ENCODE measurements at places on chromosomes 7 and 10.

GRCh38 chr7:77858278-77858677 is 59.7 kb downstream of the PHTF2 start:
- no peak for DNase-seq

GRCh38 chr10:102426803-102427287 is 5.5 kb downstream of the CUEDC2 start:
- DNase-seq = no peak

- peak; percentile 48 for DNase-seq
These were observed 250.5 kb downstream of the NSUN6 start for GRCh38 chr10:18400906-18401245.

DNA sequence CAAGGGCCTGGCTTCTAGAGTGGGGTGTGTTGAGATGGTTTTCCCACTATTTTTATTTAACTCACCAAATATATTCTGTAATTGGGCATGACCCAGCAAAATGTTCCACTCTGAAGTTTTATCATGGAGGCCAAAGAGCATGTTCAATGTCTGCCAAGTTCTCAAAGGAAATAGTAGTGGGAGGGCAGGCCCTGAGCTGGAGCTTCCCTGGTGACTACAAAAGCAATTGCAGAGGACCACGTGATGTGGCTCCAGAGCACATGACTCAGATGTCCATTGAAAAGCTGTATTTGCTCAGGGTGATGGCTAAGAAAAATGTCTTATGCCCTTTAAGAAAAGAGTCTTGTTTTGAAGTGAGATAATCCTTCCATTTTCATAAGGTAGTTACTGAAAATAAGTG is 1024.8 kb downstream of the LRMDA start:
- no peak for DNase-seq

GRCh38 chr7:23107781-23108180 is 2.2 kb downstream of the KLHL7 start:
- no peak for DNase-seq

- peak; percentile 4 for DNase-seq
These were observed 379.6 kb downstream of the OTUD1 start for GRCh38 chr10:23818484-23818883.

- no peak for DNase-seq
These were observed 36.0 kb downstream of the ANK3 start for GRCh38 chr10:60353519-60354258.

GRCh38 chr10:107914450-107915214 is 750.1 kb upstream of the SORCS1 start:
- peak; percentile 31 for DNase-seq

DNA sequence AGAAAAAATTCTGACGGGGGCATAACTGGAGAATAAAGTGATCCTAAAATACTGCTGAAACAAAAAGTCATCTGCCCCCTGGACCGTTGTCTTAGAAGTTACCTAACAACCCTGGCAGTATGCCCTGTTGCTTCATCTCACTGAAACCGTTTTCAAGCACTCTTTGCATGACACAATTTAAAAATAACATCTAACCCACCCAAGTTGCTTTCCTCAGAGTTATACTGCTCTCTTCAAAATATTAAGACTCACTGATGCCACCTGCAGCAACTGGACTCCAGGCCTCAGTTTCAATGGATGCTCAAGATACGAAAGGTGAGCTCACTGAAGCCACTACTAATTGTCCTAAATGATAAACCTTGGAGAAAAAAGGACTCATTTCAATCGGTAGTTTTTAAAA is 57.4 kb downstream of the CDK6 start:
- DNase-seq = no peak

DNA sequence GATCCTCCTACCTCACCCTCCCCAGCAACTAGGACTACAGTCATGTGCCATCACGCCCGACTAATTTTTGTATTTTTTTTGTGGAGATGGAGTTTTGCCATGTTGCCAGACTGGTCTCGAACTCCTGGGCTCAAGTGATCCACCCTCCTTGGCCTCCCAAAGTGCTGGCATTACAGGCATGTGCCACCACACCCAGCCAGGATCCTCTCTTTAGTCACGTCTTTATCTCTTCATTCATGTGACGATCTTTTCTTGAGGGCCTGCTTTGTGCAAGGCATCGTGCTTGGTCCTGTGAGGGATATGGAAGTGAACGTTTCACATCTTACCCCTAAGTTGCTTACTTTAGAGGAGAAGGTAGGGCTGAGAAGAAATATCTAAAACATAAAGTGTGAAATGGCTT is 21.6 kb downstream of the WBP1L start:
- DNase-seq = no peak

- DNase-seq = no peak
These were observed 1.1 kb downstream of the CYP26A1 start for GRCh38 chr10:93074597-93075368.

DNA sequence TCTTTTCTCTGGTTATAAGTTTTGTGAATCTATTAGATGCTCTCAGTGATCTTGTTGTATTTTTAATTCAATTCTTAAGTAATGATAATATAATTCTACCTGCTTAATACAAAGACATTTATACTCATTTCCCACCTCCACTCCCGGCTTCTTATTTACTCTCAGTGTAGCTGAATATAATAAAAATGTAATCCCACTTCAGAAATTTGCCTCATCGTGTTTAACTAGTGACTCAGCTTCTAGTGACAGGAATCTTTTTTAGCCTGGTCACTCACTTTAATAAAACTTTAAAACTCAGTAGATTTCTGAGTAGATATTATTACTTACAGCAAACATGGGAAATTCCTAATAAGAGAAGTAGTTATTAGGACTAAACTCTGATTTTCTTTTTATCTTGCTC is 1506.2 kb upstream of the LRRTM3 start:
- no peak for DNase-seq

- no peak for DNase-seq
These were observed 79.2 kb downstream of the CCNY start for GRCh38 chr10:35415505-35415904.

DNA sequence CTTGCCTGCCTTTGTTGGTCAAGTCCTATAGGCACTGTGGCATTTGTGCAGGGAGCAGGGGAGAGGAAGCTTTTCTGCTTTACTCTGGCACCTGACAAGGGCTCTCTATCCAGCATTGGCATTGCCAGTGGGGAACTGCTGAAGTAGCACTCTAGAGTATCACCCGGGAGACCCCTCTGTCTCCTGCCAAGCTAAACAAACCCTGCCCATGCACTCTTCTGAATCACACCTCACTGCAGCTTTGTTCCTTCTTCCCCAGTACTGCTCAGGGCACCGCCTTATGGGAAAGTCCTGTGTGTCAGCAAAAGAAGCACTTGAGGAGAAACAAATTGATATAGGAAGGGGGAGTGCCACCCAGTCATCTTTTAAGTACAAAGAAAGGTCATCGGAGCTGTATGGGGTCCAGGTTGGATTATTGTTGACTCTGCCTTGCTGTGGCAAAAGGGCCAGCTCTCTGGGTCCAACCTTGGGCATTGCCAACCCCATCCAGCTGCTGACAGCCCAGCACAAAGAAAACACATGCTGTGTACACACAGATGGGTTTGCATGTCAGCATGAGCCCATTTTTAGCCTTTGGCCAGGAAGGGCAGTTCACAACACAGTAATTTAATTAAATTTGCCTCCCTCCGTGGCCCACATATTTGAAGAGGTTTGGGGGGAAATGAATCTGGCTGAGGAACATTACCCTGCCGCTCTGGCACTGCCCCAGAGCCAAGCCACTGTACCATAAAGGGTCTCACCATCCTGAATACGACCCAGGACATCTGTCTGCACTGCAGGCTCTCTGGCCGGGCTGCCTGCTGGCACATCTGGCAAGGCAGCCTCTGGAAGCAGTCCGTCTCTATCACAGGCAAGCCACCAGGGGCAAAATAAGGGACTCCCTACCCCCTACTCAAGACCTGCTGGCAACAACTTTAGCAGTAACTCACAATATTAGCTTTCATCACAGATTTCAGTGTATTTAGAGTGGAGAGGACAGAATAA is 13.1 kb downstream of the LRRC4 start:
- DNase-seq = no peak

DNA sequence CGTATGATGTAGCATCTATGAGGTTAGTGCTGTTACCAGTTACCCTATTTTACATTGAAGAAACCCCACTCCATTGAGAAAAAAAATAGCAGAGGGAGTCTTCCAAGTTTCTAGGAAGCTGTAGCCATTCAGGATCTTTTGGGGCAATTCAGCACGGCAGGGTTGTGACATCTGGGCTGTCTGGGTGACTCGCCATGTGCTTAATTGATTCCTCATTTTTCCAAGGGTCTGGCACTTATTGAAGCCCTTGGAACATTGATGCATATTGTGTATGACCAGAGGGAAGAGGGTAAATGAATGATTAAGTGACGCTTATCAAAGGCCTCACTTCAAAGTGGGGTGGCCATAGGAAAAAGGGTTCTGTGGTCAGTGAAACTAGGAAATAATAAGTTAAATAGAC is 248.7 kb downstream of the ARHGAP12 start:
- DNase-seq = no peak

DNA sequence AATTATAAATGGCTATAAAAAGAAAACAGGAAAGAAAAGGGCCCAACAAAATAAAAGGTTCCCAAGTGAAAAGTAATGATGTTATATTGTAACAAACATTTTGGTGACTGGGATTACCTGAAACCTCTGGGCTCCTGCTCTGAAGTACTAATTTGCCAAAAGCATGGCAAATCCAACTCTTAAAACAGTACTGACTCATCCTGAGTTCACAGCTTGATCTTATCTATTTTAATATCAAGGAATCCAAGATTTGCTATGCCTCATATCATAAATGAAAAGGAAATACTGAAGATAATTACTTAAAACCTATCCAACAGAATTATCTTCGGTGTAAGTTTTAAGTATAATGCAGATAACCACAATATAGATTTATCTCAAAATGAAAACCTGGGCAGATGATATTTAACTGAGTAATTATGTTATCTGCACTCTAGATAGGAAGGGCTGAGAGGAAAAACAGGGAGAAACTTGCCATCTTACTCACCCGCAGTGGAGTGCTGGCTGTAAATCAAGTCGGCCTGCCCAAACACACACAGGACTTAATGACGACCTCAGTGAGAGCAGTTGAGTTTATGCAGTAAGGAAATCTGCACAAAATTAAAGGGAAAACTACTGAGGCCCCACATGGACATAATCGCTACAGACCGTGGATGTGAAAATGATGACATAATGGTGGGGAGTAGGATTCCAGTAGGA is 48.4 kb downstream of the MPP7 start:
- no peak for DNase-seq

DNA sequence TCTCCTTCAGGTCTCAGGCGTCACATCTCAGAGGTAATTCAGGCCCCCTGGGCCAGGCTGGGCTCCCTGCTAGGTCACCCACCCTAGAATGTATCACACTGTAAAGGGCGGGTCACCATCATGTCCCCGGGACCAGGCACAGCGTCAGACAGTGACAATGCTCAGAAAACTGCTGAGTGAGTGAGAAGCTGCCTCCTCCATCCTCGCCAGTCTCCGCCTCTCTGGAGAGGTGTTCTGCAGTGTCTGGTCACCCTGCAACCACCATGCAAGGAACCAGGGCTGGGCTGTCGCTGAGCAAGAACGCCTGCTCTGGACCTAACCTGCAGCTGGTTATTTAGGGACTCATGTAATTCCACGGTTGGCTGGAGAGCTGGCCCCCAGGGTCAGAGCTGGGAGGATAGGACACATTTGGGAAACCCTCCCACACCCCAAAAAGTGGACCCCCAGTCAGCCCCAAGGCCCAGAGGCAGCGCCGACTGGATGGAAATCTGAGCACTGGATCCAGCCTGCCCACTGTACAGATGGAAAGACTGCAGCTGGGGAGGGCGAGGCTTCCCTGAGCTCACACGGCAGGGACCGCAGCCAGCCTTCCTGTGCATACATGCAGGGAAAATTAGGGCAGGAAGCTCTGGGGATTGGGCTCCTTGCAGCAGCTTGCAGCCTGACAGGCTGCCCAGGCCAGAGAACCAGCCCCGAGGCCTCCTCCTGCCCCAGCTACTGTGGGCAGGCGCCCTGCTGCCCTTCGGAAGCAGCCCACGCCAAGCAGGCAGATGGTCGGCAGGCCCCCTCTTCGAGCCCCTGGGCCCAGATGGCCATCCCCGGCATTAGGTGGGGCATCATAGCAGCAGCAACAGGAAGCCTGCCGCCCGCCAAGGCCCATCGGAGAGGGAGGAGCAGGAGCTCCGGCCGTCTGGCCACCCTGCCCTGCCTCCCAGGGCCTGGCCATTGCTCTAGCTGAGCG is 105.4 kb upstream of the ZMIZ1 start:
- no peak for DNase-seq

GRCh38 chr10:37710831-37711616 is 146.4 kb downstream of the ZNF248 start:
- no peak for DNase-seq

DNA sequence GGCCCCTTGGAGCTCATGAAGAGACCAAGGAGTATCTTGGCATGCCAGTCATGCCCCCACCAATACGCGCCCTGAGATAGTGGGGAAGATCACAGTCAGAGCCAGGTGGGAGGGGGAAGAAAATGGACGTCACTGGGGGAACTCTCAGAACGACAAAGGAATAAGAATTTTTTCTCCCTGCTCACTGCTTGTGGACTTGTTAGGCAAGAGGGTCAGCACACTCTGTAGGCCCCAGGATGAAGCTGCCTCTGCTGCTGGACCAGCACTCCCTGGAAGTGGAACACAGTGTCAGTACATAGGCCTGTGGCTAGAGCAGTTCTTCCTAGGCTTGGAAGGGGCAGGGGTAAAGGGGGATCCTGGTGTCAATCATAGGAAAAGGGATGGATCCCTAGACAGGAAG is 46.5 kb downstream of the DRGX start:
- no peak for DNase-seq

GRCh38 chr7:94429153-94429552 is 34.5 kb downstream of the COL1A2 start:
- no peak for DNase-seq

DNA sequence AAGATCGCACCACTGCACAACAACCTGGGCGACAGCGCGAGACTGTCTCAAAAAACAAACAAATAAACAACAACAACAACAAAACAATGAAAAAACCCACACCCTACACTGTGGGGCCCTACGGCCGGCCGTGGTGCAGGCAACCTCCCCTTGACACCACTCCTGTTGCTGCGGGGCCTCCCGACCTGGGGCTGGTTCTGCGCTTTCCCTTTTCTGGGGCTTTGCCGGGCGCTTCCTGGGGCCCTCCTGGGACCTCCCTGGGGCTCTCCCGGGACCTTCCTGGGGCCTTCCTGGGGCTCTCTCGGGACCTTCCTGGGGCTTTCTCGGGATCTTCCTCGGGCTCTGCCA is 46.6 kb downstream of the INSIG1 start:
- peak; percentile 52 for DNase-seq

- no peak for DNase-seq
These were observed 423.2 kb downstream of the PTPRN2 start for GRCh38 chr7:158164101-158165095.

DNA sequence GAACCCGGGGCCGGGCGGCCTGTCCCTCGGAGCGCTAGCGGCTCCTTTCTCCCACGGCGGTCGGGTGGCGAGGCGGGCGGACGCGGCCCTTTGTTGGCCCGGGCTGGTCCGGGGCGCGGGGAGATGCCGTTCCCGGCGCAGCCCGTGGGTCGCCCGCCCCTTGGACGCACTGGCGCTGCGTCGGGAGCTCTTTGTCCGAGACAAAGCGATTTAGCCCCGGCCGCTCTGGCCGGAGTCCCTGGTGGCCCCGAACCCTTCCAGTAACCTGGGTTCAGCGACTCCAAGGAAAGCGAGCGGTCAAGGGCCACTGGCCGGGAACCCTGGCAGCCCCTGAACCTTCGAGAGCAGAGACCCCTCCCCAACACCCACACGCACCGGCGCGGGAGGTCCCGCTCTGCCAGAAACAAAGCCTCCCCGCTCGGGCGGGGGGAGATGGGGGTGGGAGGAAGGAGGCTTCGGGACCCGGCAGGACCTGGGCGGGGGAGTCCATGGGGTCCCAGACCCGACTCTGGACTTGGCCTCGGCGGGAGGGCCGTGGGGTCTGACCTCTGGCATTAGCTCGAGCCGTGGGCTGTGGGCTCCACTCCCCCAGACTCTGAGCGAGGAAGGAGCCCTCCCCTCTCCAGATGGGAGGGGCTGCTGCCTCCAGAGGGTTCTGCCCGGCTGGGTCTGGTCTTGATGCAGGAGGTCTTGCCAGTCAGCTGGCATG is 836 bp downstream of the DPYSL4 start:
- peak; percentile 66 for DNase-seq
